ENCODE measurements at places on chromosomes 2 and 18.
A peak's percentile ranks its signal among the peaks of the same experiment; 100 is the strongest.

DNA sequence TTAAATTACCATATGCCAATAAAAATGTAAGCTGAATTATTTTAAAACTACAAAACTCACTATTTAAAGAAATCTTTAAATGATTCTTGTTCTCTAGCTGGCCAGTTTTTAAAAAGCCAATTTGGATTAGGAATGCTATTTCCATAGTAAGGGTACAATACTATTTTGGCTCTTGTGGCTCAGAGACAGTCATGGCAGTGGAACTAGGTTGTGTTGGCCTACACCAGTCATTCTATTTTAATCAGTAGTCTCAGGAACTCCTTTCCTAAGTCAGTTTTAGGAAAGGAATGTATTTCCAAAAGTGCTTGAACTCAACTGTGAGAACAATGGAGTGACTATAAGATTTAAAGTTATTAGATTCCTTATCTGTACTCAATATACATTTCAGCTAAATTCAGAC is 5.9 kb downstream of the BOLL start:
- no peak for DNase-seq

GRCh38 chr2:62266433-62267038 is 70.6 kb downstream of the B3GNT2 start:
- DNase-seq: no peak

DNA sequence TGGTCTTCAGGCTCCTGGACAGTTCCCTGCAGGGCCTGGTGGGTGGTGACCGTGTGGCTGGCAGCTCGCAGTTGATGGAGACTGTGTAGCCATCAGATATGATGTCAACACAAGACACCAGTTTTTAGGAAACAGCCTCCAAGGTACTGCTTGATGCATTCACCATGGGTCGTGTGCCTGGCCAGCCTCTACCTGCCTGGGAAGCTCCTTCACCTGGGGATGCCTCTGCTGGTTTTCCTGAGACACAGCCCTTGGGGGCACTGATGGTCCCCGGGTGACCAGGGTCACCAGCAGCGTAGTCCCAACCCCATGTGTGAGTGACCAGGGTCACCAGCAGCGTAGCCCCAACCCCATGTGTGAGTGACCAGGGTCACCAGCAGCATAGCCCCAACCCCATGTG is 33.6 kb upstream of the KCNG2 start:
- no peak for DNase-seq

GRCh38 chr2:225002656-225003045 is 39.6 kb downstream of the DOCK10 start:
- DNase-seq: no peak

GRCh38 chr2:101328474-101329007 is 20.0 kb upstream of the RNF149 start:
- DNase-seq: no peak

DNA sequence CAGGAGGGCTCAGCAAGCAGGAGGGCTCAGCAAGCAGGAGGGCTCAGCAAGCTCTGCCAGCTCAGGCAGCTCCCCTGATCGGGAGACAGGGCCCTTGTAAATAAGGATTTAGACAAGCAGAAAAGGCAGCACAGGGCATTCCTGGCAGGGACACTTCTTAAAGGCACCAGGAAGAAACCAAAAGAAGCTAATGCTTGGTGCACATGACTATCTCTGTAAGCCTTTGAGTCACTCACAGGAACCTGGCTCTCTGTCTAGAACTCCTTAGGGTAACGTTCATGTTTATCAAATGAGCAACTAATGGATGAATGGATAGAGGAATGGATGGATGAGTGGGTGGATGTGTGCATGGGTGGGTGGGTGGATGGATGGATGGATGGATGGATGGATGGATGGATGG is 28.4 kb downstream of the TMEM37 start:
- DNase-seq: no peak

- no peak for DNase-seq
Measured at GRCh38 chr2:40363631-40364030, 88.3 kb downstream of the SLC8A1 start.

GRCh38 chr2:10383960-10384734 is 64.0 kb downstream of the ODC1 start:
- no peak for DNase-seq

- no peak for DNase-seq
Measured at GRCh38 chr2:102669401-102669800, 50.0 kb downstream of the SLC9A2 start.

GRCh38 chr18:56977771-56978170 is 169.1 kb upstream of the BOD1L2 start:
- DNase-seq: no peak

GRCh38 chr2:75525434-75526310 is 35.1 kb downstream of the EVA1A start:
- DNase-seq: no peak

DNA sequence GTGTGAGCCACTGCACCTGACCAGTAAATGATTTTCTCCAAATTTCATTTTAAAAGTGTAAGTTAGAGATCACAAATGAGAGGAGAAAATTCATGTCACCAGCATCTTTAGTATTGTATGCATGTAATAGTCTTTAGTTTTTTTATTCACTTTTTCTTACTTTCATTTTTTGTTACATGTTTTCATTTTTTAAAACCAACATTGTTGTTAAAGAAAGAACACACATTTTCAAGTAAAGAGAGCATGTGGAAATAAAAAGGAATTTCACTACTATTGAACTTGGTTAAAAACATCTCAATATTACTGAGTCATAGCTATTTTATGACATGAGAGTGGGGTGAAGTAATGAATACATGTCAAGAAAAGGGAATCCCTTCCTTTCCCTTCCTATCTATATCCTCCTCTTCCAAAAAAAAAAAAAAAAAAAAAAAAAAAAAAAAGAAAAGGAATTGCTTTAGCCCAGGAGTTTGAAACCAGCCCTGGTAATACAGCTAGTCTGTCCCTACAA is 29.1 kb upstream of the PMAIP1 start:
- DNase-seq: no peak

GRCh38 chr2:15223887-15224286 is 337.2 kb downstream of the NBAS start:
- no peak for DNase-seq

GRCh38 chr2:163248376-163249253 is 410.0 kb upstream of the KCNH7 start:
- no peak for DNase-seq

GRCh38 chr2:104781151-104781550 is 72.8 kb upstream of the POU3F3 start:
- no peak for DNase-seq

DNA sequence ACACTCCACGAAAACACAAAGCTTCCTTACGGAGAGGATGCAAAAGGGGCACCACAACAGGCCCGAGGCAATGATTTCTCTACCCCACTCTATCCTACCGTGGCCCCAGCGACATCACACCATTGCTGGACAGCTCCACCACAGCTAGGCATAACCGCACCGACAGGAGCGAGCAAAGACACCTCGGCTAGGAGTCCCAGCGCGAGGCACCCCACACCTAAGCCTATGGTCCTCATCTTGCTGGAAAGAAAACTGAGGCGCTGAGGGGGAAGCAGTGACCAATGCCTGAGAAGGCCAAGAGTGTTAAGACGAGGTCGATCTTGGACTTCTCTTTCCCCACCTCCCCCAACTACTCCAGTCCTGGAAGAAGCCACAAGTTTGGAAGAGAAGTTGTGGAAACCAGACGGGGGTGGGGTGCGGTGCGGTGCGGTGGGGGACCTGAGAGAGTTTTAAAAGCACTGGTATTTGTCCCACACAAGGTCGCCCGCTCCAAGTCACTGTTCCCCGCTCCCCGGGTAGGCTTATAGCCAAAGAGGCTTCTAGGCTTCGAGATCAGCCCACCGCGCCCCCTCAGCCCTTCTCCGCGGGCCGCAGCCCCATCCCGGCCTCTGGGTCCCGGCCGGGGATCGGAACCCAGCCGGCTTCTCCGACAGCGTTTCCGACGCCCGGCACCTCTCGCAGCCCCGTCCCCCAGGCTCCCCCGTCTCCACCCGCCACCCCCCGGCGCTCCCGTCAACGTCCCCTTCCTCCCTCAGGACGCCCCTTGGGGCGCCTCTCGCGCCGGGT is 766 bp downstream of the PDE6D start:
- no peak for DNase-seq

DNA sequence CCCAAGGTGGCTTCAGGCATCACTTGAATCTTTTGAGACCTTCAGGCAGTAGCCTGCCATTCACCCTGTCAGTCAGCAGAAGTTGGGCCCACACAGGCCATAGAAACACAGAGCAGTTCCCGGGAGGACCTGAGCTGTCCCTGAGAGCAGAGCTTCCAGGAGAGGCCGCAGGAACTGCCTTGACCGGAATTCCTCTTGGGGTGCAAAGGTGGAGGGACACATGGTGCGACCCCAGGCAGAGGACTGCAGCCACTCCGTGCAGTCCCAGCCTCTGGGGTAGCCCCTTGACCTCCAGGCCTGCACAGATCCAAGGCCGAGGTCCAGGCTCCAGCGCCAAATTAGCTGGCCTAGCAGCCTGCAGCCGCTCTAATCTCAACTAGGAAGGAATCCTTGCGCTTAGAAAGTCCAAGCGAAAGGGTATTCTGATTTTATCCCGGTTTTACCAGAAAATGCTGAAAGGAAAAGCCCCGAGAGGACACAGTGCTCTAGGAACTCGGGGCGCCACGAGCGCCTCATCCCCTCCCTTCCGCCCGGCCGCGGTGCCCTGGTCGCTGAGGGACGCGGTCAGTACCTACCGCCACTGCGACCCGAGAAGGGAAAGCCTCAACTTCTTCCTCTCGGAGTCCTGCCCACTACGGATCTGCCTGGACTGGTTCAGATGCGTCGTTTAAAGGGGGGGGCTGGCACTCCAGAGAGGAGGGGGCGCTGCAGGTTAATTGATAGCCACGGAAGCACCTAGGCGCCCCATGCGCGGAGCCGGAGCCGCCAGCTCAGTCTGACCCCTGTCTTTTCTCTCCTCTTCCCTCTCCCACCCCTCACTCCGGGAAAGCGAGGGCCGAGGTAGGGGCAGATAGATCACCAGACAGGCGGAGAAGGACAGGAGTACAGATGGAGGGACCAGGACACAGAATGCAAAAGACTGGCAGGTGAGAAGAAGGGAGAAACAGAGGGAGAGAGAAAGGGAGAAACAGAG is 5.4 kb downstream of the SIX2 start:
- DNase-seq: no peak

- no peak for DNase-seq
Measured at GRCh38 chr2:205216092-205216491, 466.2 kb upstream of the NRP2 start.

DNA sequence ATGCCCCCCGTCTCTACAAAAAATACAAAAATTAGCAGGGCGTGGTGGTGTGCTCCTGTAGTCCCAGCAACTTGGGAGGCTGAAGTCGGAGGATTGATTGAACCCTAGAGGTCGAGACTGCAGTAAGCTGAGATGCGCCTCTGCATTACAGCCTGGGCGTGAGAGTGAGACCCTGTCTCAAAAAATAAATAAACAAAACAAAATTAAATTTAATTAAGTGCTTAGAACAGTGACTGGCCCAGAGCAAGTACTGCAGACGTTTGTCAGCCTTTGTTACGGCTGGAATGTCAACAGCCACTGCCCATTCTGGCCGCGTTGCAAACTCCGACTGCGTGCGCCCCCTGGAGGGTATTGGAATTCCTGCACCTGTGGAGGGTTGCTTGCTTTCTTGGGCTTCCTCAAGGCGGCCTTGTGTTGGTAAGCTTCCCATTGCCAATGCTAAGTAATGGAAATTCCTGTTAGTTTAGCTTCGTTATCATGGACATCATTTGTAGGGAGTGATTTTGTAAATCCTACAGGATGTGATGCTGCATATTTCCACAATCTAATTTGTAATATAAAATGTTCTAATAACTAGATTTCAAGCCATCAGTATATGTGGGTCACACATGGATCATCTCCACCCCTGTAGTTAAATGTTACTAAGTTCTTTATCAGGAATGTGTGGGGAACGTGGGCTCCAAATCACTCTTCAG is 15.9 kb upstream of the ATP6V1B1 start:
- DNase-seq: peak; percentile 57

- DNase-seq: no peak
Measured at GRCh38 chr18:31819106-31819924, 58.6 kb upstream of the SLC25A52 start.

DNA sequence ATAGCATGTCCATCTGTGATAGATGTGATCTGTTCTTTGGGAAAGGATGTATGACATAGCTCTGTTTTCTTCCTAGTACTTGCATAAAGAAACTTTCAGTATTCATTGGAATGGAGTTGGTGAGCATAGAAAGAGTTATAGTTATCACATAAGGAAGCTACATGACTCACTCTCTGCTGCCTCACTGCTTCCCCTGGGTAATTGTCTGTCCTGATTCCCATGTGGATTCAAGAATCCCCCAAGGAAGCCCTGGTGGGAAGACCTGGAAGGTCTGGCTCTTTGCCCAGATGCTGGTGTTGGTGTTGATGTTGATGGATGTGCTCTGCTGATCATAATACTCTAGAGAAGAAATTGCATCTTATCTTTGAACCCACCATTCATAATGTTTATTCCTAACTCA is 60.6 kb downstream of the PTPN4 start:
- DNase-seq: no peak

- DNase-seq: no peak
Measured at GRCh38 chr2:147610496-147611040, 234.3 kb upstream of the ACVR2A start.

DNA sequence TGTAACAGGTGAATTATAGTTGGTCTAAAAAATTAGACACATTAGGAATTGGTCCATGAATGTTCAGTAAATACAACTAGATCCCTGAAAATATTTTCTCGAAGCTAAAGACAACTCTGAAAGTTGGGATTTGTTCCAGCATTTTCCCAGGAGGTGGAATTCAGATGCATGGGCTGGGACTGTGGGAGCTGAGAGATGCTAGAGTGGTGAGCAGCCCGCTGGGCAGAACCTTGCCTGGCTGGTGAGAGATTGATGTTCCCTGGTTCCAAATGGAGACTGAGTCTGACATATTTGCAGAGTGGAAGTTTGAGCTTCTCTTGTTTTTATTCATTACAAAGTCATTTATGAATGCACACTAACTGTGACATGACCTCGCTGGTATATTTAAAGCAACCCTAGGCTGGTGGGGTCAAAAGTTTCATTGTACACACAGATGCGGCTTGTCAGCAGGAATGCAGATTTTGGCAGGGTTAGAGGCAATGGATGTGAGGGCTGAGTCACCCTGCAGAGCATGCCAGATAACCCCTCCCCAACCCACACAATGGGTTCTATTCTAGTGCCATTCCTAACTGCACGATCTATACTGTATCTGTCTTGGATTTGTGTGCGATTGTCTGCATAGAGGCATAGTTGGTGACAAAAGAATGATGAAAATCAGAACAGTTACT is 23.5 kb upstream of the TMEM178A start:
- DNase-seq: no peak

- no peak for DNase-seq
Measured at GRCh38 chr2:239222706-239223309, 178.0 kb downstream of the HDAC4 start.
